Midbrain (tissue), 1 donor: ENCODE measurements at places on chromosomes 12 and 14.

GRCh38 chr12:28865776-28866175, 283.3 kb upstream of the FAR2 start:
- DNase-seq = no peak

GRCh38 chr14:74429221-74429691, 3.2 kb upstream of the SYNDIG1L start:
- no peak for DNase-seq

GRCh38 chr14:21024585-21025370, at the start of gene NDRG2:
Gene NDRG2 (minus strand): TSS chr14:21025061. CDS start chr14:21023315, 1,746 bp downstream.
- DNase-seq = peak; percentile 75

GRCh38 chr14:68824517-68825347, 31.9 kb upstream of the ZFP36L1 start:
- peak; percentile 74 for DNase-seq

DNA sequence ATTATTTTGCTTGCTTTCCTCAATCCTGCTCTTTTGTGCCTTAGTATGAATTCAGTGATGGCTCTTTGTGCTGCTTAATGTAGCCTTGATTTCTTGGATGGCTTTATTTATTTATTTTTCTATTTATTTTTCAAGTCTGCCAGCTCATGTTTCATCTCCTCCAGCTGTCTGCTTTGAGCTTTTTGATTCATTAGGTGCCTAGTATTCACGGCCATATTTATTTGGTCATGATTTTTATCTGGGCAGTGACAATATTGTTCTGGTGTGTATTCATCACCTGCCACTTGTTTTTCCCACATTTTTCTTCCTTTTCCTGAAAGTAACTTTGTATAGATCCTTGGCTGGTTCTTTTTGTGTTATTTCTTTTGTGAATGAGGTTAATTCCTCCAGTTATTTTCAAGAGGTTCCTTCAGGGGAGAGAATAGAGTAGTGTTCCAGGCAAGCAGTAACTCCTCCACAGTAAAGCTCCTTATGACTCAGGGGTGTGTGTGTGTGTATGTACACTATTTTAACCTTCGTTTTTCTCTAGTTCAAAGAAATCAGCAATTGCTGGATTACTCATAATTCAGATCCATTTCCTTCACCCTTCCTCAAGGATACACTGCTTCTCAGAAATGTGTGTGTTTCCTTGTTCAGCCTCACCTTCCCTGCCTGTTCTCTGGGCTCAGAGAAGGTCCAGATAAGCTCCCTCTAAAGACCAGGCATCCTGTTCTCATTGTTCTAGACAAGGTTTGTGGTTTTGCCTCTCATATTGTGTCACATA, 51.6 kb upstream of the PMCH start:
- no peak for DNase-seq

DNA sequence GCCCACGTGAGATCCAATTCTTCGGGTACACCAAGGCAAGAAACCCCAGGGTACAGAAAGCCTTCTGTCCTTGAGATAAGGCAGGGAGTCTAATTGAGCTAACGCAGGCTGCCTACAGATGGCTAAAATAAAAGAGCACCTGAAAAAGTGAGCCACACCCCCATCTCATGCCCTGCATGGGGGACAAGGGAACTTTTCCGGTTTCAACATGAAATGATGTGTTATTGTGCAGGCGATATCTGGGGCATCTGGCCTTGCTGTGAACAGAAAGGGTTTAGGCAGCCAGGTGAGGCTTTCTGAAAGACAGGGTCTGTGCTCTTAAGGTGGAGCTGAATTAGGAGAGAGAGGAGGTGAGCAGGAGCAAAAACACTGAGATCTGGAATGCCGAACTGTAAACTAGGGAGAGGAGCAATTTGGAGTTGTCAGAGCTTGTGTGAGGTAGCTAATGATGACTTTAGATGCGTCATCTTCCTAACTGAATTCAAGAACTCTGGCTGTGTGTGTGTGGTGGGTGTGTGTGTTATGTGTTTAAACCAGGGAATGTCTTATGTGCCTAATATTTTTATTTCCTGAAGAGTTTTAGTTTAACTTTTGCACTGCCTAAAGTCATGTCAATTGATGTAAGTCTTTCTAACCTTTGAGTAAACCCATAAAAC, 20.1 kb upstream of the LDHB start:
- DNase-seq = no peak

- DNase-seq = no peak
Measured at GRCh38 chr12:40988824-40989223, 199.3 kb upstream of the PDZRN4 start.

DNA sequence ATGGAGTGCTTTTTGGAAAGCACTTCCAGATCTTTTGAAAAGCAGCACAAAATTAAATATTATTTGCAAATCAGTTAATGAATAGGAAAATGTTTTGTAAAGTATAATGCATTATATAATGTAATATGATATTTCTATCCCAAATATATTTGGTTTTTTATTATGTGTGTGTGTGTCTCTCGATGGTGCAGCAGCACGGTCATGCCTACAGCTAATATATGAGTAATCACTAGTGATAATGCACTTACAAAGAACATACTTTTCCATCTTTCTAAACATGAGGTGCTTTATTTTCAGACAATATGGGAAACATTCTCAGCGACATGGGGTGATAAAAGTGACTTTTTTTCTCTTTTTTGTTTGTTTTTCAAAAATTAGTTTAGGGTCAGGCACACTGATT, 1.3 kb upstream of the EEA1 start:
- no peak for DNase-seq

DNA sequence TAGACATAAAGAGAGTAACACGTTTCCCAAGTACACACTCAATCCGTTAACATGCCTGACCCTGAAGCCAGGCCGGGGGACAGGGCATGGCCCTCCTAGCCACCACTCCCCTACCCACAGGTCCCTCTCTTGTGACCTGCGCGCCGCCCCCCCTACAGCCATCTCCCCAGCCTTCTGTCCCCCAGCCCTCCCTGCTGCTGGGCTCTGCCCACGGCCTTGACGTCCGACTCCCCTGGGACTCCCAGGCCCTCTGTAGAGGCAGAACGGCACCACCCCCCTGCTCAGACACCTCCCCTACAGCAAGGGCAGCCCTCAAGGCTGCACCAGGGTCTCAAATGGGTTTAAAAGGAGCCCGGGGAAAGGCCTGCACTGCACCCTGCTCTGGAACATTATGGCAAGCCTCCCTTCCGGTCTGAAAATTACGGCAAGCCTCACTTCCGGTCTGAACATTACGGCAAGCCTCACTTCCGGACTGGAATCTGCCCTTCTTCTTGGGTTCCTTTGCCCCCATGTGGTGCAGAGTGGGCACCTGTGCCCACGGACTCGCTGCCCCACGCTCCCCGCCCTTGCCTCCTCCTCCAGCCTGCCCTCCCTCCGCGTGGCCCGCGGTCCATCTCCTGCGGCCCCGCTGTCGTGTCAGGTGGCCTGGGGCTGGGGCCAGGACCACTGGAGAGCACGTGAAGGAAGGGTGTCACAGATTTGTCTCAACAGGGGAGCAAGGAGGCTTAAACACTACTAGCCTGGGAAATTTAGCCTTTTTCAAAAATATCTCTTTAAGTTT, 77.6 kb downstream of the MOK start:
- DNase-seq = no peak

GRCh38 chr12:13311551-13311950, 115.0 kb downstream of the EMP1 start:
- no peak for DNase-seq

GRCh38 chr12:126966498-126966897, 1300.5 kb upstream of the TMEM132C start:
- no peak for DNase-seq

GRCh38 chr12:111971800-111972199, 41.2 kb downstream of the TMEM116 start:
- DNase-seq = no peak

- DNase-seq = peak; percentile 33
Measured at GRCh38 chr12:47754881-47755280, 3.8 kb downstream of the RAPGEF3 start.

- DNase-seq = no peak
Measured at GRCh38 chr12:97452839-97453238, 9.8 kb upstream of the RMST start.

GRCh38 chr14:49865431-49865859, 12.9 kb upstream of the NEMF start:
- peak; percentile 49 for DNase-seq

- DNase-seq = no peak
Measured at GRCh38 chr14:94307410-94307992, 14.4 kb upstream of the SERPINA10 start.

DNA sequence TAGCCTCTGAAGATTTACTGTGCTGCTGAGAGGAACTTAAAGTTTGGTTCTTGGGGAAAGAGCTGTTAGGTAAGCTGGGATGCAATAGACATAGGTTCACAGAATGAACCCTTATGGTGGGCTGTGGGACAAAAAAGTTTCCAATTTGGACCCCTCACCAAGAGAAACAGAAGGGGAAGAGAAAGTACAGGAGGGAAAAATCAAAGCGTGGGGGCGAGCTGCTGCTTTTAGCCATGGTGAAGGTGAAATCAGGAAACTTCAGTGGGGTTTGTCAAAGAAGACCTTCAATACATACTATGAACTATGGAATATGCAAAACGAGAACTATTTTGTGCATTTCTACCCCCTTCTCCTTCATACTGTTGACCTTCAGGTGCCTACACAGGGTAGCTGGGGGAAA, 10.6 kb upstream of the NINJ2 start:
- no peak for DNase-seq

- no peak for DNase-seq
Measured at GRCh38 chr12:50234347-50234746, 49.0 kb downstream of the LIMA1 start.

- DNase-seq = no peak
Measured at GRCh38 chr12:28258998-28259397, 68.7 kb downstream of the CCDC91 start.

DNA sequence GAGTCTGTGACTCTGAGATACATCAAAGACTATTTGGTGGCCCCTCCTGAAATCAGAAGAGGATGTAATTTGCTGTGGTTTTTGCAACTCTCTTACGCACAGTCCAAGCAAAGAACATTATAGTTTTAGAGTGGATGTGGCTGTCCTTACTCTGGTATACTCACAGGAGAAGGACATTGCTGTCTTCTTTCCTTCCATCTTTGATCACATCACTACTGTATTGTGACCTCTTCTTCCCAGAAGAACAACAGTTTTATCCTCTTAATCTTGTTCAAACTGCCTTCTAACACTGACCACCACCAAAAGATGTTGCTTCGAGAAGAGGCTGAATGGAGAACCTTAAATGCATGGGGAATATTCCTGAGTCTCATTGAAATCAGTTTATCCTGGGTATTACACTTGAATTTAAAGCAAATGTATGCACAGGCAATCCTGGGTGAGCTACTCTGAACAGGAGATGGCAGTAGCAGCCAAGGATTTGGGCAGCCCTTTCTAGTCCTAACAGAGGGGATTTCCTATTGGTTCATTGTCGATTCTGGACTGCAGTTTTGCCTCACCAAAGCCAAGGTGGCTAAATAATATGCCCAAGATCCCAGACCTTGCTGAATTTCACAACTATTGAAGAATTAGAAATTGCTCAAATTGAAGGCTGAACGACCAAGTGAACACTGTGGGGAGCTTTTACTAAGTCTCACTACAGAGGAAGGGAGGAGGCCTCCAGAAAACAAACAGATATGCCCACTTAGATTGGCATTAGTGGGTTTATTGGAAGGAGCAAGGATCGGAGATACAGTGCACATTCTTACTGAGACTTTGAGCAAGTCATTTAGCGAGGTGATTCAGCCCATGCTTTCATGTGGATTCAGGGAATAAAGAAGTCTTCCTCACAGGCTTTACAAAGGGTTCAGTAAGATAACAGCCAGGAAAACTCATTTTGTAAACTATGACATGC, 282.8 kb downstream of the PAWR start:
- DNase-seq = peak; percentile 14

- peak; percentile 46 for DNase-seq
Measured at GRCh38 chr12:86838711-86839110, 582.5 kb upstream of the MGAT4C start.

DNA sequence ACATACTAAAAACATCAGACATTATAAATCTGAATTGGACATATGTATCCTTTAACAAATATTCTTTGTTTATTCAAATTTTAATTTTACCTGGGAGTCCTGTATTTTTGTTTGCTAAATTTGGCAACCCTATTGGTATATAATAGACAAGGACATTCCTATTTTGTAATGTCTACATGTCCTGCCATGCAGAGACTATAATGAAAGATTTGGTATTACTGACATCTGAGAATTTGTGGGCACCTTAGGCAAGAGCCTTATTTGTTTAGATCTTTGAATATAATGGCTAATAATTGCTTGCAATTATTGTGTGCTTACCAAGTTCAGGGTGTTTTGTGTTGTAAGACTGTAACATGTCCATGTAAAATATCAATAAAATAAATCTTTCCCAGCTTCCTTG, 334.4 kb downstream of the KCNH5 start:
- DNase-seq = no peak

- DNase-seq = no peak
Measured at GRCh38 chr14:36068777-36069534, 107.6 kb downstream of the PTCSC3 start.

DNA sequence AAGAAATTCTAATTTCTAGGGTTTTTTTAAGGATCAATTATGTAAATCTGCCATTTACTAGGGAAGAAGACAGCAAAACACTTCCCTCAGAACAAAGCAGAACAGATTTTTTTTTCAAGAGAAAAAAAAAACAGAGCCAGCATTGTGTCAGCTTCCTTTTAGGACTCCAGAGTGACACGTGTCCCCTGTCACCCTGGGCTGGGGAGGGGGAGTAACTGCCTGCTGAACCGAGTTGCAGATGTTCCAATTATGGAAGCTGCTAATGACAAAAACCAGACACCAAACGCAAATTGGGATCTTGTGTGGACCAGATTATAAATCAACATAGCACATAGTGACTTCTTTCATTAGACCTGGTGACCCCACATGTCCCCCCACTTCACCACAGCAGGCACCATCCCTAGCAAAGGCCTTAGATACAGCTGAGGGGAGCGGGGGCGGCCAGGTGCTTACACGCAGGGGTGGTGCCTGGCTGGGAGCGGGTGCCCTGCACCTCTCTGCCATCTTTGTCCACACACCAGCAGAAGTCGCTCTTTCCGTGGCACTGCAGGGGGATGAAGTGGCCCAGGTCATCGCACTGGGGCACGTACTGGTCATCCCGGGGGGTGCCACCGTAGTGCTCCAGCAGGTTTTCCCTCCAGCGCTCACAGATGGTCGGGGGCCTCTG, 25.4 kb downstream of the RTRAF start:
- DNase-seq = peak; percentile 79
